SK-MEL-5 (cell line): ENCODE measurements at places on chromosomes 5 and 9.

DNA sequence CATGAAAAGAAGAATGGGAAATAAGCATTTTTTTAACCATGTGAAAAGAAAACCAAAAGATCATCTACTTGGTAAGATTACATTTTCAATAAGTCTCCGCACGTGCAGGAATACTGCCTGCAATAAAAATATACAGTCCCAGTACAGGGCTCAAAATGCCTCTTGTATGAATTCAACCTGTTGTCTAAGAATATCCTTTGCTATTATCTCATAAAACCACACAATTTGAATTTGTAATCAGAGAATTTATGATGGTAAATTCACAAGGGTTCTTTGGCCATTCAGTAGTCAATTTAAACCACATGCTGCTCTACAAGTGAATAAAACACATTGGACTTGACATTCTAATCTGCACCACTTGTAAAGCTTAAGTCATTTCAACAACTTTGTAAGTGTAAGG lies 46.6 kb downstream of the ST8SIA4 start:
- no peak for DNase-seq

GRCh38 chr5:43065387-43065947 lies 25.3 kb upstream of the ANXA2R start:
- peak; percentile 51 for DNase-seq

- no peak for DNase-seq
These were observed 1573.4 kb downstream of the EFNA5 start for GRCh38 chr5:106097340-106097739.

- no peak for DNase-seq
These were observed 5.8 kb upstream of the PLPP1 start for GRCh38 chr5:55540525-55540924.

GRCh38 chr9:87147839-87148238 lies 200.5 kb upstream of the GAS1 start:
- DNase-seq: no peak

DNA sequence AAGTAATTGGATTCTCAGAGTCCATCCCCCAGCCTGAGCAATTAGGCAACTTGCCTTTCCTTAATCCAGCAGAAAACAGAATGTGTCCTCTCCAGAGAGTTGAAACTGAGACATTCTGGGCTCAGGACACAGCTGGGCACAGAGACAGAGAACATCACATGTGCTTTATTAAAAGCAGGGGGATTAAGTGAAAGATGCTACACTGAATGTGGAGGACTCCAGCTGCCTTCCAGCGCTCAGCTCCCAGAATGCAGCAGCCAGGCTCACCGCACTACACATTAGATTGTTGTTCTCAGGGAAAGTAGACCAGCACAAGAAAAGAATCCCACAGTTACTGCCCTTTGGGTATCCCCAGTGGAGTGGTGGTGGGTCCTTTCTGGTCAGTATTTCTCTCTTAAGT lies 141.6 kb upstream of the IL12B start:
- DNase-seq: no peak

DNA sequence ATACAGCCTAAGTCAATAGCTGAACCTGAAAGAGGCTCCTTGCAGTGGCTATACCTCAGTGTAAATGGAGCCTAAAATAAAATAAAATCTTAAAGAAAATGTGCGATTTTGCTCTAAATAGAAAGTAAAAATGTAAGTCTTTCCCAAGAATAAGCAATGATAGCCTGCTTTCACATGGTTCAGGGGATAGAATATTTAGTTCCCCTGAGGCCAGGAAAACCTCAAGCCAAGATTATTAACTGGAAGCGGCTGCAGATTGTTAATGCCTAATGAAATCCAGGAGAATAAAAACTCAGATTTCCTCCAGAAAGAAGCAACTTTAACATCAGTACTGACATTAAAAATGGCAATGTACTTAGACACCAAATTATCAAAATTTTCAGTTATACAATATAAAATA lies 463.7 kb downstream of the CYLC2 start:
- DNase-seq: no peak

GRCh38 chr5:56069652-56070226 lies 75.0 kb upstream of the IL6ST start:
- no peak for DNase-seq
